Memory B cell (primary cell): ENCODE measurements at places on chromosomes 2 and 18.
A peak's percentile ranks its signal among the peaks of the same experiment; 100 is the strongest.

DNA sequence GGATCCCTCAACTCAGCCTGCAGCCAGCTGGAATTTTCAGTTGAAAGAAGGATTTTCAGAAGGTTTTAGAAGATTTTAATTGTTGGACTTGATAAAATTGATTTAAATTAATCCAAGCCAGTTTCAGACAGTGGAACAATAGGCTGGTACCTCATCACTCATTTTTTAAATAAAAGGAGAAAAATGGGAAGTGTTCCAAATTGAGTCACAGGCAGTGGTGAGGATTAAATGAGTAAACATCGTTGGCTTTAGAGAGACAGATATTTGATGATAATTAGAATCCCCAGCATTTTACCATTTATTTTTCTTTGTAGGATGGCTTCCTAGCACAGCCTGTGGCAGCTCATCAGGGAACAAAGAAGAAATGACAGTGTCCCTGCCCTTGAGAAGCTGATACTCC is 7.4 kb downstream of the CXCR4 start:
- no peak for DNase-seq

- peak; percentile 78 for DNase-seq
Observed at GRCh38 chr2:61065714-61066709, at the start of gene SANBR. Gene SANBR, plus strand, starts transcription at chr2:61065871. Its CDS starts 4,480 bp downstream, at chr2:61070351.

- no peak for DNase-seq
Observed at GRCh38 chr18:32318581-32318980, 128.7 kb downstream of the MEP1B start.

- DNase-seq, result no peak
Observed at GRCh38 chr2:202172439-202173211, 65.8 kb downstream of the SUMO1 start.

GRCh38 chr2:218814540-218815243 is 16.9 kb downstream of the PRKAG3 start:
- no peak for DNase-seq

DNA sequence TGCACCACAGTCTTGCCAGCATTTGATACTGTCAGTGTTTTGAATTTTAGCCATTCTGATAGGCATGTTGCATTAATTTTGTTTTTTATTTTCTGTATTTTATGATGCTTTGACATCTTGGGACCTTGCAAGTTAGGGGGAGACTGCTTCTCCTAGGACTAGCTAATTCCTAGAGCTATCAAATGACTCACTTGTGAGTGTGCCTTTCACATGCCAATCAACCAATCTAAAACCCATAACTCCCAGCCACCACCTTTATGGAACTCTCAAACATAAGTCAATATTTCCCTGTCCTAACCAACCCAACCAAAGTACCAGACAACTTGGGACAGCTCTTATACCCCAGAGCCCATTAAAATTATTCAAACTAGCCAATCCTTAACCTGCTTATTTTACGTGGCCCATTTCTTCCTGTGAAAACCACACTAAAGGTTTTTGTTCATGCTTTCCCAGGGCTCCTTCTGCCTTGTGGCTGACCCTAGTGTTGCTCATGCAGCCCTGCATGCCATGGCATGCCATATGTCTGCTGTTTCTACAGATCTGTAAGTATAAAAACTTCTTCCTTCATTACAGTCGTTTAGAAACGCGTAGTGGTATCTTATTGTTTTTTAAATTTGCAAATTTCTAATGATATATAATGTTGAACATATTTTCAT is 230.1 kb downstream of the GPD2 start:
- DNase-seq, result no peak

DNA sequence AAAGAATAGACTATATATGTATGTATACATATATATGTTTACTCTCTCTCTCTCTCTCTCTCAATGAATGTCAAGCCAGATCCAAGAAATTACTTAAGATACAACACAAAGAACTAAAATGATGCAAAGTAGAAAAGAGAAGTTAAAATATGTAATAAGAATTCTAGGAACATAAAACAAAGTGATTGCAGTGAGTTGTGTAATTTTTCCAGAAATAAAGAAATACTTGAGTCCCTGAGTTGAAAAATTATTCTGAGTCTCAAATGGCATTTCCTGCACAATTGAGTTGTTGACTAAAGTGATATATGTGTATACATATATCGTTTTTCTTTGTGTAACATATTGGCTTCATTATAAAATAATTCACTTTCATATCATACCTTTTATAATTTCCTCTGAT is 262.4 kb downstream of the INSIG2 start:
- DNase-seq, result no peak

DNA sequence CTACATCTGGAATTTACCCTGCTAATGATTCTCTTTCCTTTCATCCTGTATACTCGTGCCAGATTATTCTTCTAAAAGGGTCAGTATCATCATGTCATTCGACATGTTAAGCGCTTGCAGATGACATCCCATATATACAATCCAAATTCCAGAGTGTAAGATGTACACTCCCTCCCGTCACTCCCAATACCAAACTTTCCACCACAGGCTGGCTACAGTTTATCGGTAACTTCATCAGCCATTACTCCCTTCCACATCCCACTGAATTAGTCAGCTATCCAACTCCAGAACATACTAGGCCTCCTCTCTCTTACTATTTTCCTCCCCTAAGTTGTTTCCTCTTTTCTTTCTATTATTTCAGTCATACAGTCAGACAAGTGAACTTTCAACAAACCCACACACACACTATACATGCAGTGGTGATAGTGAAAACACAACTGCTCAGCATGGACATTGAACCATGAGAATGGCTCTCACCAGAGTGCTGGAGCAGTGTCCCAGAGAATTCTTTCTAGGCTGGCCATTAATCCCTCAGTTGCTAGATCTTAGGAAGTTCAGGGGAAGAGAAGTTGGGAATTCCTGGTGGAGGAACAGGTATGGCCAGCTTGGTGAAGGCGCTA is 10.6 kb upstream of the NMI start:
- DNase-seq, result no peak

DNA sequence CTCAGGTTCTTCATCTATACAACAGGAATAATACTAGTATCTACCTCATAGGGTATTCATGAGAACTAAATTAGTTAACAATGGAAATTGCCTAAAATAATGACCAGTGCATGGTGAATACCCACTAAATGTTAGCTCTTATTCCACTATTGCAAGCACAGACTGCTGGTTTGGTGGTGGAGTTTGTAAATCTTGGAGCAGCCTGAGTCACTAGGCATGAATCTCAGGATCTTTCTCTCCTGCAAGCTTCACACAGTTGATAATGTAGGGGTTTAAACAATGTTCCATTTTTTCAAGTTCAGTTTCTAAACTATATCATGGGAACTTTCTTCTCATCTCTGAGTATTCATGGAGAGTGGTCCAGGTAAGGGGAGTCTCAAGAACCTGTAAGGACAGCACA is 84.0 kb downstream of the OSR1 start:
- DNase-seq, result no peak

DNA sequence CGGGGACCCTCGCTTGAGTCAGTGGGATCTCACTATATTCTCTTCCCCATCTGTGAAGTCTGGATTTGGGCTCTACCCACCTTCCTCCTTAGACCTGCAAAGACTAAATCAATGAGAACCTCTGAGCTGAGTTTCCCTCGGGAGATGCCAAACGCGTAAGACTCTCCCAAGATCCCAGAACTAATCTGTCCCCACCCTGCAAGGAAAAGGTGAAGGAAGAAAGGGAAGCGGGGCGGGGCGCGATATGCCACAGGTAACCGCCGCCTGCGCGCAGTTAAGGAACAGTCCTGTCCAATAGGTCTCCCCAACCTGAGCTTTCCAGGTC is 780 bp downstream of the SRD5A2 start:
- no peak for DNase-seq

GRCh38 chr2:62309465-62310091 is 113.7 kb downstream of the B3GNT2 start:
- DNase-seq, result no peak

DNA sequence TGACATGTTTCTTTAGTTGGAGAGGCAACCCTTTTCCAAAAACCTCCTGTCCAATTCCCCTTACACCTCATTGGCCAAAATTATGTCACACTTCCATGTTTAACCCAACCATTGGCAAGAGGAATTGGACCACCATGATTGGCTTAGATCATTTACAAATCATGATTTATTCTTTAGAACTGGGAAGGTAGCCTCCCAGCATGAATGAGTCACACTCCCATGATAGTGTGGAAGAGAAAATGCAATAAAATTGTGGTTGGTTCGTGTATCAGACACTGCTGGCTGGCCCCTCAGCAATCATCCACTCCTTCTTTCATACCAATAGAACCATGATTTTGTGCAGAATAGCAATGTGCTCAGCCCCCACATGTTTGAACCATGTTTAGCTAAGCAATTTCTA is 156.6 kb upstream of the ACVR2A start:
- DNase-seq, result no peak

DNA sequence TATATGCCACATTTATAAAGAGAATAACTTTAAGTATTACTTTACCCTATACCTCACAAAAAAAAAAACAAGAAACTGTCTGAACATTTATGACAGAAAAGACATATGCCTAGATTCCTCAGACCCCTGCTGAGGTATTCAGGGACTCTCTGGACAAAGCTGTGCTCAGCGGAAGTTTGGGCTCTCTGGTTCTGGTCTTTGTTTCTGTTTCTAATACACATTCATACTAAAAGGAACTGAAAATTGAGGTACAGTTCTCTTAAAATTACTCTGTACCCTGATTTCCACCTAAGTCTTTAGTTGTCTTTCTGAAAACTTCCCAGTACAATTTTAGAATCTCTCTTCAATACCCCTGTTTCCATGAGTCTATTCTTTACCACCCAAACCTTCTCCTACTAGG is 160.3 kb downstream of the IKZF2 start:
- no peak for DNase-seq

DNA sequence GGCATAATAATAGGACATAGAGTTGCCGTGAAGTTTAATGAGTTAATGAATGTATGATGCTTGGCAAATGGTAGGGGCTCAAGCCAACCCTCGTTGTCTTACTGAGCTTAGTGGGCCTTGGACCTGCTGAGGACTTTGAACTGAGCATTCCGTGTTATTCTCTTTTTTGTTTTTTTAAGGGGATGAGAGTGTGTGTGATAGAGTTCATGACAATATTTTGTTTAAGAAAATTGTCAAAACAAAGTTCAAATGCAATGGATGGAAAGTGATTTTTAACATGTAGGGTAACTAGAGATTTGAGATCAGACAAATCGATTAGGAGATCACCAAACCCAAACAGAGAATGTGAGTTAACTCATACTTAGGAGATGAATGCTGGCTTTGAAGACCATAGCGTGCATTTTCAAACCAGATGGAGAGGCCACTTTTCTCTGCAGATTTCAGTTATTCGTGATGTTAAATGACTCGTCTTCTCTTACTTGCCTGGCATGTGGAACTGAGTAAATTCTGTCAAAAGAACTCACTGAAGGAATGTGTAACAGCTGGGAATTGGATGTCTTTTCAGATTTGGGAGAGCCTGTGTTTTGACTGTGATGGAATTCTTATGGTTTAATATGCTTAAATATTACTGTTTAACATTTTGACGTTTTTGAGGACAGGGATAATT is 88.7 kb downstream of the NEDD4L start:
- DNase-seq, result no peak

DNA sequence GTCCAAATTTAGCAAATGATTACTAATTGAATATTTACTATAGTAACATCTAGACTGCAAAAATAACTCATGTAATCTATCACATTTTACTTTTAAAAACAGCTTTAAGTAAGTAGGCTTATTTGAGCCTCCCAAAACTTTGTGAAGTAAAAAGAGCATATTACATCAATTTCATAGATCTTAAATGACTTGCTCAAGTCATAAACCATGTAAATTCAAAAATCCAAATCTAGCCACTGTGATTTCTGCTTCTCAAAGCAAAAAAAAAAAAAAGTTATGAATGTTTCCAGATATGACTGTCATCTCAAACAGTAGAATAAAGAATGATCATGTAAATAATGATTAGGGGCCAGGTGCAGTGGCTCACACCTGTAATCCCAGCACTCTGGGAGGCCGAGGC is 37.5 kb downstream of the CACNB4 start:
- no peak for DNase-seq

DNA sequence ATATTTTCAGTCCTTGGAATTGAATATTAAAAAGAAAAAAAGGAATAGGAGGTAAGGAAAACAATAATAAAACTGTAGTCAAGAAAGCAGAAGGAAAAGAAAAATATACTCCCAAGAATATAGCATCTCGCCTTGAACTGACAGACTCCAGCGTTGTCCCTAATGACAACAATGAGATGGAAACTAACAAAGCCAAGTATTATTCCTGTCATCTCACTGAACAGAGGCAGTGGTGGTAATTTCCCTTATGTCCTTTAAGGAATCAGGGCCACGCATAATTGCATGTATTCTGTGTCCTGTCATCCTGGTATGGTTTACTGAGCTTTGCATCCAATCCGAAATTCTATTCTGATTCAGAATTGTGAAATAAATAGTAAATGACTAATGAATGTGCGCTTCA is 158.9 kb downstream of the LRRTM4 start:
- DNase-seq, result no peak

GRCh38 chr2:205957452-205958154 is 128.4 kb downstream of the INO80D start:
- no peak for DNase-seq

DNA sequence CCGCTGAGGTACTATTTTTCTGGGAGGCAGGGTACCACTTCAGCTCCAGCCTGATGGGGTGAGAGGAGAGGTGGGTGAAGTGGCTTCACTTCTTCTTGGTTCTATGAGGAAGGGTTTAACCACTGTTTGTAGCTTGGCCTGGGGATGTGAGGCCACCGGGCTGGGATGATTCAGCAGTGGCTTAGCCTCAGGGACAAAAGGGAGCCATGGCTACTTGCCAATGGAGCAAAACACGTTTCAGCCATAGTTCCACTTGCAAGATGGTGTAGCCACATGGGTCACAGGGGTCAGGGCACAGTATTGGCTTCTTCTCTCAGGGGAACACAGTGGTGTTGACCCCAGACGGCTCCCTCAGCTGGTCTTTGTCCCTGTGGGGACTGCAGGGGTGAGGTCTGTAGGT is 14.9 kb downstream of the ZDBF2 start:
- no peak for DNase-seq

DNA sequence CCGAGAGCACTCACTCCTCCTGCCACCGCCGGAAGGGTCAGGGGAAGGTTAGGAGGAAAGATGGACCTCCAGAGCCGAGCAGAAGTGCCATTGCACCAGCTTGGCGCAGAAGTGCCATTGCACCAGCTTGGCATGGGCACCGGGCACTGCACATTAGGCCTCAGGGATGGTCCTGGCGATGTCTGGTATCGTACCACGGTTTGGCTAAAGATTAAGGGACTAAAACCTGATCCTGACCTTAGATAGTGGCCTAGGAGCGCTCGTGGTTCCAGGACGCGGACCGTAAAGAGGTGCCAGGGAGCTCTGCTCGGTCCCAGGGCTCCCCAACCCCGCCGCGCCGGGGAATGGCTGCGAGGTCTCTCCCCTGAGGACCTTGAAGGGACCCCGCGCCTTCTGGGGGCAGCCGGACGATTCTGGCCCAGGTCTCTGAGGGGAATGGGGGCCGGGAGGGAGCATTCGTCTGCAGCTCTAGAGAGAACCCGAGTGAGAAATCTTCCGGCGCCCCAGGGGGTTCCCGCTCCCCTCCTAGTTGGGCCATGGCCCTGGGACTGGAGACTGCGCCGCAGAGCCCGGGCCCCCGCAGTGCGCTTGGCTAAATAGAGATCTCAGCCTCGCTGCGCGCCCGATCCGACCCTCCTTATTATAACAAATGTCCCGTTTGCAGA is 1.8 kb downstream of the PAX8 start:
- DNase-seq, result no peak

- DNase-seq, result no peak
Observed at GRCh38 chr2:240988146-240988545, 10.3 kb upstream of the SNED1 start.

GRCh38 chr2:64383016-64383591 is 70.9 kb upstream of the LGALSL start:
- DNase-seq, result no peak

GRCh38 chr18:73939391-73939790 is 208.2 kb downstream of the FBXO15 start:
- DNase-seq, result no peak

- no peak for DNase-seq
Observed at GRCh38 chr2:177322801-177323261, 58.3 kb upstream of the NFE2L2 start.
